ENCODE measurements at places on chromosomes 2 and 18. TPM values are rescaled to one million over a fixed set of nuclear protein-coding genes. Genes with fewer than 3 reads are reported as not detected.

STPG4 gene
- not detected for polyA plus RNA-seq

DNA sequence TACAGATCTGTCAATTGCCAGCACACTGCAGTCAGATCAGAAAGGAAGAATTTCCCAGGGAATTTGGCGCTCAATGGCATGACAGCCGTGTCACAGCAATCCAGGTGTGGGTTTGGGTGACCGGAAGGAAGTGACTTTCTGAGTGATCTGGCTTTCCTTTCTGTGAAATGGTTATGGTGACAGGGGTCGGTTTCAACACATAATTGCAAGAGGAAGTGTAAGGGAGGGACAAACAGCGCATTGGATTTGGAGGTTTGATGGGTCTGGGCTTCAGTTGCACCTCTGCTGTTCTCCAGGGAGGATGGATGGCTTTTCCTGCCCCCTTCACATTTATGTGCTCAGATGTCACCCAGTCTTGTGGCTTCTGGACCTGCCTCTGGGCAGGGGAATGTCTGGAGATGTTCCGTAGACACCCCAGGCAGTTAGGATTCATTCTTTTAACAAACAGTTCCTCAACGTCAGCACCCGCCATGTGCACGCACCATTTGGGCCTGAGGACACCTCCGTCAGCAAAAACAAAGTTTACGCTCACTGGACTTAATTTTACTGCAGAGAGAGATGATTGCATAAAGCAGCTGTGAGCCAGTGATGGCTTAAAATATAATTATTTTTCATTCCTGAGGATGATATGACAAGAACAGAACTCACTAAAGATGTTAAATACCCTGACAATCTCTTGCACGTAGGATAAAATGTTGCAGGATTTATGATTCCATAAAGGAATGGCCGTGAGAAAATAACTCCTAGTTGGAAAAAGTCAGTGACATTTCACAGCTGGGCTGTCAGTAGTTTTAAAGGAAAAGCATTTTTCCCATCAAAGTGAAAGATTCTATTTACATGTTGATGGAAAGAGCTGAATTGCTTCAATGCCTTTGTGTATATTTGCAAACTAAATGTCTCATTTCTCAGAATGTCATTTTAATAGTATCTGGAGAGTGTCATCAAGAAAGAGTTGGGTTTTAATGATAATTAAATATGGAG is 36.9 kb downstream of the MBP start:
- DNase-seq = no peak

DNA sequence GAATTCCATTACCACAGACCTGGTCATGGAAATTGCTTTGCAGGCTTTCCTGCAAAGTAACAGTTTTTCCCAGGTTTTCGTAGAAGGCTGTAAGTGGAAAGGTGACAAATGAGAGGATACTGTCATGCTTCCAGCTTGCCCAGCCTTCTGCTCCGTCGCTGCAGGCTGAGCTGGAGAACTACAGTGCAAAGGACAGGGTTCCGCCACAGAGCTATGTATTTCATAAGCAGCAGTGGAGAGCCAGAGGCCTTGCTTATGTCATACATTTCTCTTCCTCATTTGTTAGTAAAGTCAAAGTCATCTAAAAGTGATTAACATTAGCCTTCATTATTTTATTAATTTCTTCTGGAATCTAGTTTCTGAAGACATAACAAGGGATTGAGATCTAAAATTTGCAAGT is 72.9 kb upstream of the RBM44 start:
- no peak for DNase-seq

DNA sequence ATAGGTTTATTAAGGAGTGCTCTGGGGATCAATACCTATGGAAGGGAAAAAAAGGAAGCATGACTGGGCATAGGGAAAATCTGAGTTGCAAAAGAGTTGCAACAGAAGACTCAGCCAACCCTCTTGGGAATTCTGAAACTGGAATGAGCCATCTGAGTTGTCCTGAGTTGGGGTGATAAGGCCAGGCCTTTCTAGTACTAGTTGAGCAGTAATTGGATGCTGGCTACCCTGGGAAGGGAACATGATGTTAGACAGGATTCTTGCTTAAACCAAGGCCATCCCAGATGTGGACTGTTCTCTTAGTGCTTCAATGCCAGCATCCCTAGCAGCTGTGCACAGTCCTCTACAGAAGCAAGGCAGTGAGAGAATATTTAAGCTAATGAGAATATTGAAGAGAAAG is 348.8 kb upstream of the GULP1 start:
- DNase-seq = no peak

- DNase-seq = peak; percentile 41
These were observed 1476.3 kb downstream of the LRP1B start for GRCh38 chr2:140654565-140654964.

GRCh38 chr2:206328974-206329373 is 54.5 kb downstream of the ZDBF2 start:
- DNase-seq = peak; percentile 3

DNA sequence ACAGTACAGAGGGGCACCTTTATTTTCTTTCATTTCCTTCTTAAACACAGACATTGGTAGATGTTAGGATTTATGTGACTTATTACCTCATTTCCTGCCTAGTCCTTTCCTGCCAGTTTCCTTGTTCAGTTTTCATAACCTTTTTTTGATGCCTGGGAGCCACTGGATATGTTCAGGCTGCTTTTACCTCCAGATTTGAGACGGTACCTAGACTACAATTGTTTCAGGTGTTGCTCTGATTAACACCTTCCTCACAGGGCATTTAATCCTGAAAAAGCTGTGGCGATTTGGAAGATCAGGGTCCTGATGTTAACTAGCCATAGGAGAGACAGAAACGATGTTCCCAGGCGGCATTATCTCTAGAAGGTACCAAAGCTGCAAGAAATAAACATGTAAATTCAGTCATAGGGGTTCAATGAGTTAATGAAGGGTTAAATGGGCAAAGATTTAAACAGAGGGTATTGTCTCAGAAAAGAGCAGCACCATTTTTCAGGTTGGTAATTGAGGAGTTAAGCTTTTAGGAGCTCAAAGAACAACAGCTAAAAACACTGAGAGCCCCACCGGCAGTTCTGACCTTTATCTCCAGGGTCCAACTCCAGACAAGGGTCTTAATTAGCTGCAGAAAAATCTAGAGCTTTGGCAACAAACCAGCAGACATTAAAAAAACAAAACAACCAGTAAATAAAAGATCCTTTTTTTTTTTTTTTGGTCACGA is 93.3 kb downstream of the HRH4 start:
- no peak for DNase-seq

DNA sequence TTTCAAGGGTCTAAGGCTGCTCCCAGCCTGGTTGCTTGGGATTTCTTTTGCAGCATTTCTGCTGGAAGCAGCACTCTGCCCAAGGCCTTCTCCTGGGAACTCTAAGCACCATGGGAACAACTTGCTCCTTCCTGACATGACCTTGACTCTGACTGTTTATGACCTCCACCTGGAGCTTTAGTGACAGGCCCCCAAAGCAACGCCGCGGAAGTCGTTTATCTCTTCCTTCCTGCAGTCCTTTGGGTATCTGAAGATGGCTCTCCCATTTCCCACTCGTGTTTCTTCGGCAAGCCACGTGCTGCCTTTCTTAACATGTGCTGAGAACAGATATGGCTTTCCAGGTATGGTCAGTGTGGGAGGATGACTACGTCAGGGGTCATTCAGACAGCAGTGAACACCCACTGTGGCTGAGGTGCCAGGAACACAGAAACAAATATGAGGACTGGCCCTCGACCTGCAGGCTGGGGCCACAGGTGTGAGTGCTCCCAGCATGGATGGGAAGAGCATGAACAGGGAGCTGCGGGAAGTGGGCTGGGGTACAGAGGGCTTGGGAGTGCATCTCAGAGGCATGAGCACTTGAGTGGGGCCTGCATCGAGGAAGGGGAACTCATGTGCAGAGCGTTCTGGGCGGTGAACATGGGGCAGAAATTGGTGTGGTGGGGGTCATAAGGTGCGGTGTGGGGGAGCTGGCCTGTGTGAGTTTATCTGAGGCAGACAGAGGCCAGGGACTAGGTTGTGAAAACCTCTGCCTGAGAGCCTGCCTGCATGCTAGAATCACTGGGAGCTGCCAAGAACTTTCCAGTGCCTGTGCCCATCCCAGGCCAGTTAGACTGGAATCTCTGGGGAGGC is 140.5 kb downstream of the TSN start:
- no peak for DNase-seq

REG1B gene
- polyA plus RNA-seq = not detected

- DNase-seq = no peak
These were observed 69.2 kb downstream of the DGKD start for GRCh38 chr2:233423552-233423860.

Data from muscle of back (tissue), 13 donors.